Caudate nucleus (tissue), 63 donors: ENCODE measurements at places on chromosomes 12 and 14.

GRCh38 chr12:5499566-5500330, 67.8 kb downstream of the NTF3 start:
- DNase-seq: no peak

DNA sequence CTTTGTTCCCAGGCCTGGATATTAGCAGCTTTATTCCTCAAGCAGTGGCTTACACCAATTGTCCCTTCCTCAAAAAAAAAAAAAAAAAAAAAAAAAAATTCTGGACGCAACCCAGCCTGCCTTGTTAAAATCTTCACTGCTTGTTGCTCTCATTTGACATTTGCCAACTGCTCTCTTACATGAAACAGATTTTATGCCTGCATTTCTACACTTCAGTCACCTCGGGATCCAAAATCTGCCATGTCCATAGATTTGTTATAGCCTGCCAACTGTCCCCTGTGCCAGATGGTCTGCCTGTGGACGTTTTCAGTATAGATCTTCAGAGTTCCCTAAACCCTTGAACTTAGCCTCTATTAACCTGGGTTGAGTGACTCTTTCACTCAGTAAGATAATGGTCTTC, 651.5 kb downstream of the FSCB start:
- no peak for DNase-seq

GRCh38 chr14:92926931-92927330, 4.0 kb downstream of the CHGA start:
- no peak for DNase-seq

GRCh38 chr14:49505041-49505766, 81.0 kb downstream of the RPS29 start:
- no peak for DNase-seq

- no peak for DNase-seq
These were observed 61.6 kb downstream of the KSR2 start for GRCh38 chr12:117907108-117907689.

- no peak for DNase-seq
These were observed 333.7 kb downstream of the EGLN3 start for GRCh38 chr14:33617154-33617553.

DNA sequence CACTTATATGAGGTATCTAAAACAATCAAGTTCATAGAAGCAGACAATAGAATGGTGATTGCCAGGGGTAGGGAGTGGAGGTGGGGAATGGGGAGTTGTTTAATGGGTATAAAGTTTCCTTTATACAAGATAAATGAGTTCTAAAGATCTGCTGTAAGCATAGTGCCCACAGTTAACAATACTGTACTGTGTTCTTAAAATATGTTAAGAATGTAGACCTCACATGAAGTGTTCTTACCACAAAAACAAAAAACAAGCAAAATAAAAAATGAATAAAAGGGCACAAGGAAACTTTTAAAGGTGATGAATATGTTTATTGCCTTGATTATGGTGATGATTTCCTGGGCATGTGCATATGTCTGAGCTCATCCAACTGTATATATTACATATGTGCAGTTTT, 211.8 kb downstream of the MSRB3 start:
- no peak for DNase-seq

DNA sequence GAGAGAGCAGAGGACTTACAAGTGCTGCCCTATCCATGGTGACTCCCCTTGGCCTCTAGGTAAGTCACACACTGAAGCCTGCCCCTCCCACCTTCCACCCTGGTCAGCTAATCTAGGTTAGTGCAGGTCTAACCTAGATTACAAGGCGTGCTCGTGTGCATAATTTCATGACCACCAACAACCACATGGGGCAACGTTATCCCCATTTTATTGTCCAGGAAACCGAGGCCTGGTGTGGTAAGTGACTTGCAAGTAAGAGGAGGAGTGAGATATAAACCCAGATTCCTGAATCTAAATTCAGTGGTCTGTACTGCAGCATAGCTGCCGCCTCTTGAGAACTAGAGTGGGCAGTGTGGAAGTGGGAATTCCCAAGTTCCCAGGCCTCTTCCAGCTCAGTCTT, 171.1 kb downstream of the DAD1 start:
- no peak for DNase-seq

DNA sequence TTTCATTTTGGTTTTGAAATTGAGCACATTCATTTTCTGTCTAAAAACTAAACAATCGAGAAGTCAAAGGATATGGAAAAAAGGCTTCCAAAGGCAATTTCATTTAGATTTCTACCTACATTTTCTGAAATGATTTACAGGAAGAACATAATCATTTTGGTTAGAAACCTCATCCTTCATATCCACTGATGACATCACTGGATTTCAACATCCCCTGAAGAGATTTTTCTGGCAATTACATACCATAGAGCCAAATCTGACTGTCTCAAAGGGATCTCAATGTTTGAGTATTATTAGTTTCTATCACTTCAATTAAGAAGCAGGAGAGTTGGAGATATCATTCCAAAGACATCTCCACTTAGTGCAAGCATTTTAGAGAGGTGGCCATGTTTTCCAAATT, 137.8 kb downstream of the TTC7B start:
- no peak for DNase-seq

GRCh38 chr14:69574263-69574953, at the start of gene CCDC177:
TSS of gene CCDC177 (minus strand) at chr14:69574871. CDS start at chr14:69573622, 1,249 bp downstream.
- DNase-seq: no peak

DNA sequence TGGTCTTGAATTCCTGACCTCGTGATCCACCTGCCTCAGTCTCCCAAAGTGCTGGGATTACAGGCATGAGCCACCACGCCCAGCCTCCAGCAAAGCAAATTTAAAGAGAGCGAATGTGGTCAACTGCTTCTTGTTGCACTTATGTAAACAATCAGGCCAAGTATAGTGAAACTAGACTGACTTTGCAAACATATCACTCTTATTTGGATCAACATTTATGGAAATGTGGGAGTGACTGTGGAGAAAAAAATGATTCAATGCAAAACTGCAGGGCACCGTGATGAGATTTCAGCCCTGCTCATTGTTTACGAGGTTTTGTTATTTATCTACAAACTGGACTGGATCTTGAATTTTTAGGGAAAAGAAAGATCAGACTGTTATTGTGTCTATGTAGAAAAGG, 28.1 kb downstream of the TMEM121 start:
- DNase-seq: no peak

GRCh38 chr14:55092341-55092740, 36.7 kb upstream of the LGALS3 start:
- DNase-seq: no peak
